ENCODE measurements at places on chromosomes 11 and 22.

- no peak for DNase-seq
Measured at GRCh38 chr11:11985016-11985715, 23.3 kb downstream of the DKK3 start.

GRCh38 chr11:92888696-92889095 lies 80.8 kb upstream of the MTNR1B start:
- no peak for DNase-seq

- DNase-seq = no peak
Measured at GRCh38 chr11:4467811-4468606, 14.4 kb upstream of the OR52K1 start.

DNA sequence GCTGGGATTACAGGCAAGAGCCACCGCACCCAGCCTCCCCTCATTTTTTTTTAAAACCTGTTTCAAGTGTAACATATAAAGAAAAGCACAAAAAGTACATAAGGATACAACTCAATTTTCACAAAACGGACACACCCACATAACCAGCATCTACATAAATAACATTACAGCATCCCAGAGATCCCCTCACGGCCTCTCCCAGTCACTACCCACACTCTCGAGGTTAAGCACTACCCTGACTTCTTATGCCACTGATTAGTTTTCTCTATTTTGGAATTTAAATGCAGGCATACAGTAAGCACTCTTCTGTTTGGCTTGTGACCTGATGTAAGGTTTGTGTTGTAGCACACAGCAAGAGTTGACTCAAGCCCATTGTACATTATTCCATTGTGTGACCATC lies 82.5 kb downstream of the CLPB start:
- DNase-seq = no peak

- no peak for DNase-seq
Measured at GRCh38 chr11:15097411-15097810, 17.3 kb upstream of the INSC start.

DNA sequence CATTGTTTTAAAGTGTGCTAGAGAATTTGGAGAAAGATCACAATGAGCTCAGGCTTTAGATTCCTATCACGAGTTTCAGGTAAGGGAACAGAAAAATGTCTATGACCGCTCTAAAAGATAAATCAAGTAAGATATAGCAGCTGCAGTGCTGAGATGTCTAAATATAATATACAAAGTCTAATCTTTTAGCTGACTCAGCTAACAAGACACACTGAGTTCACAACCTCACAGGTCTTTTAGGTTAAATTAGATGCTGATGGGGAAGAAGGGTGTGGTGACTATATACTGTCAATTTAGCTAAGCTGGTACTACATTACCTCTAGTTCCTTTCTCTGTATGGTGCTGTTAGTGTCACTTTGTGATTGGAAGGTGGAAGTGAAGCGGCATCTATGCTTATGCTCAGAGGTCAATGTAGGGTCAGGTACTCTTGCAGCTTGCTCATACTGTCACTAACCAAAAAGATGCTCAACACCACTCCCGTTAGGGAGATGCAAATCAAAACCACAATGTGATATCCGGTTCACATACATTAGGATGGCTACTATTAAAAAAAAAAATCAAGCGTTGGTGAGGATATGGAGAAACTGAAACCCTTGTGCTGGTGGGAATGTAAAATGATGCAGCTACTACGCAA lies 283.5 kb downstream of the SWAP70 start:
- no peak for DNase-seq

DNA sequence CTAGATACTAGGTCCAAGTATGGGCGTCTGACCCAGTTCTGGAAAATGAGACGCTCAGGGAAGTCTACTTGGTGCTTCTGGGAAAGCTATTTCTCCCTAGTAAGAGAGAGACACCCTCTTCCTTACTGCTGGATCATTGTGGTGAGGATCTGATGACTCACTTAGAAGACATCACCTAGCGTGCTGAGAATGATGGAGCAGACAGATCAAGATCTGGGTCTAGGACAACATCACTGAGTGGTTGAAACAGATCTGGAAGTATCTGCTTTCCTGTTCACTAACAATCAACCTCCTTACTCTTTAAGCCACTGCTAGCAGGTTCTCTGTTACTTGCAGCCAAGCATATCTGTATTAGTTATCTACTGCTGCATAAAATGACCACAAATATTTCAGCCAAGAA lies 38.3 kb upstream of the HMGXB4 start:
- DNase-seq = no peak

- DNase-seq = peak; percentile 20
Measured at GRCh38 chr11:32426192-32426591, 9.1 kb downstream of the WT1 start.

DNA sequence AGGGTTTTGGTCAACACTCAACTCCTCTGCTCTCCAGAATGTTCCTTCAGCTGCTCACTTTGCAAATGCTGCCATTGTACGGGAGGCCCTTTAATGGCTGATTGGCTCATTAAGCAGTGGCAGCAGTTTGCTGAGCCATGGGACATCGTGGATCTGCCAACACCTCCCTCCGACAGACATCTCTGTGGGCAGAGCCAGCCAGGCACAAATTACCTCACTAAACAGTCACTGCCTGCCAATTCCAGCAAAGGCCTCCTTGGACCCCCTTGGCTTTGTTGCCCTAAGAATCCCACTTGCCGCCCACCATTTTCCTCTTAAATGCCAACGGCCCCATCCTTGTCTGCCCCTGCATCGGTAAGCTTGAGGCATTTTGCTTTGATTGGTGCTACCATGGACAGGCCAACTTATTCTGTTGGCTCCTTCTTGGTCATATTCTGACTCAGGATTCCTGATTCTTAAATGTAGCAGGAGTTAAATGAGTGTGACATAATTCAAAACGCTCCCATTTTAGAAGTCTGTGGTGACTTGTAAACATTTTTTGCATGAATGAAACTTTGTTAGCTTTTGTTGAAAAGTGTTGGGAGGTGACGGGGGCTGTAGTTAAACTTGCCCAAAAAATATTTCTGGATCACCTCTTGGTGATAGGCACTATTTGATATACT lies 57.5 kb upstream of the LMO2 start:
- DNase-seq = no peak

- no peak for DNase-seq
Measured at GRCh38 chr11:111531687-111532364, 8.7 kb upstream of the LAYN start.

GRCh38 chr22:45091254-45091854 lies 72.4 kb upstream of the NUP50 start:
- no peak for DNase-seq

- DNase-seq = no peak
Measured at GRCh38 chr11:11605181-11605580, 16.6 kb downstream of the GALNT18 start.

DNA sequence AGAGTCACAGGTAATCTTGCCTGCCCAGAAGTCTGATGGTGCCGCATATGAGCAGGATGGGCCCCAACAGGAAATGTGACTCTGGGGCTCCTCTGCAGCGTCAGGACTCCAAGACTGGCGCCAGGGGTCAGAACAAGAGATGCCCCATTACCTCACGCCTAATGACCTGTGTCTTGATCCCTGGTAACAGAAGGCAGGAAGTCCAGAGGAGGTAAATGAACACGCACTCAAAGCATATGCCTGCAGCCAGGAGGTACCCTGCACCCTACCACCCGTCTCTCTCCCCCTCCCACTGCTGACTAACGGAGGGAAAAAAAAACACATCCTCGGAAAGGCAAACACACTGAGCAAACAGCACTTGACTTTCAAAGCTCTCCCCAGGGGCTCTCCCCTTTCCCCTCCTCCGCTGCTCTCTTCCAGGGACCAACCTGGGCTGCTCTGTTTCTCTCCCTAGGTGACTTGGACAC lies 37.3 kb downstream of the ABCC8 start:
- peak; percentile 89 for DNase-seq

DNA sequence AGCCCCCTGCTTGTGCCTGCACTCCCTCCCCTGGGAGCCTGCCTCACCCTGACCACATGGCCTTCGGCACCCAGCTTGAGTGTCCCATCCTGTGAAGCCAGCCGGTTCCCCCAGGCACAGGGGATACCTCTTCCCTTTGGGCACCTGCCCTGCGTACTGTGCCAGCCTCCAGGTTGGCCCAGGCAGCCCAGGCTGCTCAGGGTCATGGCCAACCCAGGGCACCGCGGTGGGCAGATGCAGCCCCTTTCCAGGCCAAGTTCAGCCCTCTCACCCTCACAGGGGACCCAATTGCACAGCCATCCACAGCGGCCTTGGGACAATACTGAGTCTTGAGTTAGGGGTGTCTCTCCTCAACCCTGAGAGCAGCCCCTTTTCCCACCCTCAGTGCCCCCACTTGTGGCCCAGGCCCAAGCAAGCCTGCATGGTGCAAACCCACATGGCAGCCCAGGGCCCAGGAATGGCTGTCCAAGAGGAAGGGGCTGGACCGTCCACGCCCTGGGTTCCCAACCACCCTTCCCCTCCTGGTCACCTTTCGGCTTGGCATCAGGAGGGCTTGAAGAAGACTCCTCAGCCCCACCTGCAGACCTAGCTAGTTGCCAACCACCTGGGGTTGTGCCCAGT lies 87.7 kb downstream of the CDKN1C start:
- no peak for DNase-seq

DNA sequence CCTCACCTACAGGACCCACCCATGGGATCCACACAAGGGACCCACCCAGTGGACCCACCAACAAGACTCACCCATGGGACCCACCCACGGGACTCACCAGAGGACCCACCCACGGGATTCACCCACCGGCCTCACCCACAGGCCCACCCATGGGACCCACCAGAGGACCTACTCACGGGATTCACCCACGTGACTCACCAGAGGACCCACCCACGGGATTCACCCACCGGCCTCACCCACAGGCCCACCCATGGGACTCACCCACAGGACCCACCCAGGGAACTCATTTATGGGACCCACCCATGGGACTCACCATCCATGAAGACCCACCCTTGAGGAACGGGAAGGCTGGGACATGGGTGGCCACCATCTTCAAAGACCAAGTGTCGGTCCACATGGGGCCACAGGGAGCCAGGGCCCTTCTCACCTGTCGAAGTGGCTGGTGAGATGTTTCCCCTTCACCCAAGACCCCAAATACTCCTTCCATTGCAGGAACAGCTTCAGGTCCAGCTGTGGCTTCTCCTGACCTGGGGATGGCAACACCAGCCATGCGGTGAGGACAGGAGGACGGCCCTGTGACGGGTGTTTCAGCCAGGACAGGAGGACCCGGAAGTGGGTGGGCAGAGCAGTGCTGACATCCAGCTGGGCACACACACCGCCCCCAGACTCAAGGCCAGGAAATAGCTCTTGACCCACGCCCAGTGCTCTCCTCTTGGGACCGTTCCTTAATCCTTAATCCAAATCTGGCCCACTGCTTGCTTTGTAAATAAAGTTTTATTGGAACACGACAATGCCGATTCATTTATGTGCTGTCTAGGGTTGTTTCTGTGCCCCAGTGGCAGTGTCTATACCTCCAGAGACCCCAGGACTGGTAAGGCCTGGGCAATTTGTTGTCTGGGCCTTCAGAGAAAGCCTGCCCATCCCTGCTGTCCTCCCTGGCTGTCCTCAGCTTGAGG lies 1005.1 kb downstream of the BRD1 start:
- no peak for DNase-seq

DNA sequence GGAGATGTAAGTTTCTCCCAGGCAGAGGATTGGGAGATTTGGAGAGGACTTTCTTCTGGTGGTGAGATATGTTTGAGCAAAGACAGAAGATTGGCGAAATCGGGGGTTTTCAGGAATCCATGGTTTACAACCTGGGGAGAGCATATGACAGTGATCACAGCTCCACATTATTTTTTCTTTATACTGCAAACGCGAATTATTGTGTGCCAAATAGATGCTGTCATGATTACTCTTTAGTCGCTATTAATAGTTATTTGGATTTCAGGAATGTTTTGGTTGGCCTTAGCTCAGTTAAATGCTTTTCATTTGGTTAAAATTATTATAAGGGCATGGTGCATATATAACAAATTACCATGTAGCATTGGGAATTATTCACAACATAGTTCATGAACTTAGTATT lies 15.2 kb downstream of the ATXN10 start:
- no peak for DNase-seq

DNA sequence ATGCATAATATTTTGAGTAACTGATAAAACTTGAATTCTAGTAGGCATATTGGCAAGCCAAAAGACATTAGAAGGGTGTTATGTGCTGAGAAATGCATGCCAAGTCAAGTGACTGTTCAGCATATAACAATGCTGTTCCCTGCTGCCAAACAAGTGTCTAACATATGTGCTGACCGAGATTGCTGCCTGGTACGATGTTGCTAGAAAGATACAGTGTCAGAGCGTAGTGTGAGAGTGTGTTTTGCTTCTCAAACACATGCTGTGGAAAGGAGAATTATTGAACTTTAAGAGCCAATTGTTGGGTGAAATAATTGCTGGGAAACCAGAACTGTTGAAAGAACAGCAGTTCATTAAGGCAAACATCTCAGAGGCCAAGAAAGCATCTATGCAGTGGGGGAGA lies 71.3 kb upstream of the GRIA4 start:
- no peak for DNase-seq

GRCh38 chr11:126305699-126306098 lies 1.8 kb downstream of the DCPS start:
- DNase-seq = no peak

- no peak for DNase-seq
Measured at GRCh38 chr22:39592081-39593065, 21.8 kb downstream of the CACNA1I start.

- DNase-seq = no peak
Measured at GRCh38 chr22:39280250-39280649, 35.5 kb upstream of the PDGFB start.

- DNase-seq = peak; percentile 87
Measured at GRCh38 chr11:118928870-118929500, 3.3 kb upstream of the BCL9L start.

DNA sequence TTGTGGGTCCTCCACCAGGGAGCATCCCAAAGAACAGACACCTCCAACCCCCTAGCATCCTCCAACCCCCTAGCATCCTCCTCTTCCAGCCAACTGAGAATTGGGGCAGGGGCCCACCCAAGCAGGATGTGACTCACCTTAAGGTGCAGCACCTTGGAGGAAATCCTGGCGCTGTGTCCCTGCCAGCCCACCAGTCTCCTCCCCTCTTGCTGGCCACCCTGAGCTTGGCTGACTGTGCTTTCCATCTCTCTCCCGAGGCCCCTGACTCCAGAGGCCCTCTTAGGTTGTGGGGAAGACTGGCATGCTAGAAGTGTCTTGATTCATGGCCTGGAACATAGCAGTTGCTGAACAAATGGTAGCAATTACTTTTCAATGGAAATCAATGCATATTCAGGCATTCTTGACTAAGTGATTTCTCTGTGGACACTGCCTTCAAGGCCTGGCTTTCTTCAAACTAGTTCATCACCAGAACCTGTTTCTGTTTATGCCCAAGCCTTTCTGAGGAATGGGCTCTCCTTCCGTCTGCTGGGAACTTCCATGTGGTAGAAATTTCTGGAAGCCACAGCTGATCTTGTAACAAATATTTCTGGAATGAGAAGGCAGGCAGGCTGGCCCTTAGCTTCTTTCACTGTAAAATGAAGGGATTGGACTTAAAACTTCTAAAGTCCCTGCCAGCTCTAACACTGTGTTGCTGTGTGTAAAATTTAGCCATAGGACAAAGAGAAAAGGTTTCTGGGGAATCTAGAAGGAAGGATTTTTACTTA lies 60.5 kb downstream of the CEP164 start:
- no peak for DNase-seq
